ENCODE measurements at places on chromosomes 2 and 18. TPM values are rescaled to one million over a fixed set of nuclear protein-coding genes. Genes with fewer than 3 reads are reported as not detected.

DNA sequence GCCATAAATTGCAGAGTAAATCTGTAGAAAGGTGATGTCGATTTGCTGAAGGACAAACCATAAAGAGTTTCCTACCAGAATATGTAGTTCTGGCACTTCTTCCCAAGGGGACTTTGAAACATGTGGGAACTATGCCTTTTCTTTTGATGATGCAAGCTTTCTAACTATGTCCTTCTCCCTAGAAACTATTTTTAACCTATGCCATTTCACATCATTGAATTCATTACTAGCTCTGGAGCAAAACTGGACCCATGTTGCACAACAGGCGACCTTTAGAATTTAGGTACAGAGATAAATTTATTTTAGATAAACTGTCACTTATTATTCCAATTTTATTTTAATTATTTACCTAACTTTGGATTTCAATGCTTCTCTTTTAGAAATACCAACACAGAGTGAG lies 186.5 kb downstream of the CCDC102B start:
- DNase-seq, result no peak

- no peak for DNase-seq
Measured at GRCh38 chr2:175147186-175147585, 20.8 kb downstream of the ATF2 start.

SERPINB12 gene
- total RNA-seq, result 0.07 TPM

SLC8A1 gene
- 19.9 TPM for total RNA-seq
